Anterior cingulate cortex (tissue), 58 donors: ENCODE measurements at places on chromosomes 16 and 17.
A peak's percentile ranks its signal among the peaks of the same experiment; 100 is the strongest.

DNA sequence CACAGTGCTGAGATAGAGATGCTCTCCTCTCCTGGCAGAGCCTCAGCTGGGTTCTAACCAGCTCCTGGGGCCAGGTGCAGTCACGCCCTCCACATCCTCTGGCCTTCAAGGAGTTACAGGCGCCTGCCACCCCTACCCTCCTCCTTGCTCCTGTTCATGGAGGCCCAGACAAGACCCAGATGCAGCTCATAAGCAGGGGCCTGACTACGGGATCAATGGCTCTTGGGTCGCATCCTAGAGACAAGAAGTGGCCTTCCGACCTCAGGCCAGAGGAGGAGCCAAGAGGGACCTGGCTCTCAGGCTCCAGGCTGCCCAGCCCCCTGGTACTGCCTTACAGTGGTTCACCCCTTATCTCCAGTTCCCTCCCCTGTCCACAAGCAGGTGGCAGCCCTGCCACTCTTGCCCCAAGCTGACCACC is 23.0 kb downstream of the ARHGAP27 start:
- DNase-seq: no peak

DNA sequence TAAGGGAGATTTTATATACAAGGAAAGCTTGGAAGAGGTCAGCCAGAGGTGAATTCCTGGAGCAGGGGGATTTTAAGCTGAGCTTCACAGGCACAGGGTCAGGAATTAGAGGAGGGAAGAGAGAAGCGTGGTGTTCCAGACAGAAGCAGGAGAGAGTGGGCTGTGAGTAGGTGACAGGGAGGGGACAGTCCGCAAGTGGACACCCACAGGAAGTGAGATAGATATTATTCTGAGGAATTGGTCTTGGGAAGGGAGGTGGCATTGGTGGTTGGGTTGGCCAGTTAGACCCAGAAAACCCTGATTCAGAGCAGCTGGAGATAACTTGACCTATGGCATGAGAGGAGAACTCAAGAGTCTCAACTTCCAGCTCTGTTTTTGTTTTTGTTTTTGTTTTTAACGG is 14.7 kb downstream of the PHB1 start:
- no peak for DNase-seq

DNA sequence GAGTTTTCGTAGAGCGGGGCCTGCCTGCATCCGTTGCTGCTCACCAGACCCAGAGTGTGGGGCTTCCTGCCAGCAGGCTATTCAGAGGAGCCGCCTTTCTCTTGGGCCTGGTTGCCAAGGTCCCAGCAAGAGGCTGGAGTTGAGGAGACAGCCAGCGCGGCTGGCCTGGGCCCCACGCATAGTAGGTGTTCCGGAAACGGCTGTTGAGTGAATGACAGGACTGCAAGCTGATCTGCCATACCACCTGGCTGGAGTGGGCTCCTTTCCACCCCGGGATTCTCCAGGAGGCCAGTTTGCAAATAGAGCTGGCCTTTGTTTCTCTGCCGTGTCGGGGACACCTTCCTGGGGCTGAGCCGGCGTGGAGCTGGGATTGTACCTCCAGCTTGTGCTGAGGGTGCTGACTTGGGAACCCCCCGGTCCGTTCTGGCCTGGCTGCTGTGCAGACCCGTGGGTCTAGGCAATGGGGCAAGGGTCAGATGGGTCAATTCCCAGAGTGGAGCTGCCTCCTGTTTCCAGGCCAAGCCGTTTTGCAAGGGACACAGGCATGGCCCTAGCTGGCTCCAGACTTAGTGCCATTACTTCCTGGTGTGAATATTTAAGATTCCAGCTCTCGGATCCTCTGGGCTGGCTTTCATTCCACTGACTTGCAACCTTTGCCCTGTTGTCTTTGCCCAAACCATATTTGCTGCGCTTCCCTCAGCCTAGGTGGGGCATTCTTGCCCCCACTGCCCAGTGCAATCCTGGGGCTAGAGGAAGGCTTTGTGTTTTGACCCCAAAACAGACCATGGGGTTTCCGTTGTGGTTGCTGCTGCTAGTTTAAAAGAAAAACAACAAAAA is 68.8 kb downstream of the CMIP start:
- DNase-seq: peak; percentile 43

GRCh38 chr17:45429339-45430005 is 3.2 kb downstream of the ARHGAP27 start:
- DNase-seq: no peak

DNA sequence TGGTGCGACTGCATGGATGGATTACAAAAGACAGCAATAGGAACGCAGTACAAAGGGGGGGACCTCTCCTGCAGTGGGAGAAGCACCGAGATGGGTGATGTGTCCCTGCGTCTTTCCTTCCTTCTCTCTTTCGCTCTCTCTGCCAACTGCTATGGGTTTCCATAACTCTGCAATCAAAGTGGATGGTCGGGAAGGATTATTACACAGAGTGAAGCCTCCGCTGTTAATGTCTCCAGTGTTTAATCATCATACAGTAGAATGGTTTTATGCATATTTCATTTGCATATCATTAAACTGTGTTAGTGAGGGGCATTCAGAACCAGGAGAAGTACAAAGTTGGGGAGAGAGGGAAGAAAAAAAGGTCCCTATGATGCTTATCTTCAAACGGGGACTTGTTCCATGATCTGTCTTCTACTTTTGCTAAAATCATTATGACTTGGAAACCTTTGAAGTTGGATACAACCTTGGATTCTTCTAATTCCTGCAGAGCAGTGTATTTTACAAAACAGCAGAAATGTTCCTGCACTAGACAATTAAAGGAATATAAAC is 255.9 kb upstream of the PMFBP1 start:
- DNase-seq: no peak

GRCh38 chr17:57311281-57312216 is 55.2 kb downstream of the MSI2 start:
- no peak for DNase-seq

GRCh38 chr17:76953946-76954345 is 85.7 kb downstream of the MGAT5B start:
- DNase-seq: no peak

- DNase-seq: no peak
Observed at GRCh38 chr17:27157898-27158297, 136.0 kb upstream of the WSB1 start.

GRCh38 chr16:83797013-83797412 is 10.8 kb upstream of the HSBP1 start:
- DNase-seq: no peak

GRCh38 chr17:70158591-70158990 is 10.7 kb upstream of the KCNJ2 start:
- DNase-seq: no peak

DNA sequence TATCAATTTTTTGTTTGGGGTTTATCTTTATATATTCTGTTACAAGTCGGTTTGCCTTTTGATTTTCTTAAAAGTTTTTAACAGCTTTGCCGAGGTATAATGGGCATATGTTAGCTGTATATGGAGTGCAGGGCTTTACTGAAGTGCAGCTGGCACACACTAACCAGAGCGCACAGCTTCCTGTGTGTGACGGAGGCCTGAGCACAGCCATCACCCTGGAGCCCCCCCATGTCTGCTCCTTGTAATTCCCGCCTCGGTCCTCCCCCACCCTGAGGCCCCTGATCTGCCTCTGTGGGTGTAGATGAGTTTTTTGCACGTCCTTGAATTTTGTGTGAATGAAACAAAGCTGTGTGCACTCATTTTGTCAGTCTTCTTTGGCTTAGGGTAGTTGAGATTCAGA is 60.1 kb upstream of the ZNF750 start:
- DNase-seq: no peak

- no peak for DNase-seq
Observed at GRCh38 chr16:84540194-84540593, 35.7 kb upstream of the MEAK7 start.
